ENCODE measurements at places on chromosomes 7 and 10. TPM values are rescaled to one million over a fixed set of nuclear protein-coding genes. Genes with fewer than 3 reads are reported as not detected.

NPM3 gene
- 178 TPM for total RNA-seq

SORCS1 gene
- total RNA-seq, result not detected

CH25H gene
- total RNA-seq, result not detected

TFR2 gene
- not detected for total RNA-seq

SLC13A4 gene
- total RNA-seq, result not detected

SPDYE9 gene
- total RNA-seq, result not detected

ZNF503 gene
- total RNA-seq, result 12.4 TPM

Measured in myometrial cell (primary cell).